Adipocyte (in vitro differentiated cells): ENCODE measurements at places on chromosomes 2 and 18.

- DNase-seq: peak; percentile 64
These were observed 31.6 kb upstream of the CASP10 start for GRCh38 chr2:201151127-201151981.

- DNase-seq: no peak
These were observed 2.8 kb upstream of the WNT10A start for GRCh38 chr2:218877891-218878290.

DNA sequence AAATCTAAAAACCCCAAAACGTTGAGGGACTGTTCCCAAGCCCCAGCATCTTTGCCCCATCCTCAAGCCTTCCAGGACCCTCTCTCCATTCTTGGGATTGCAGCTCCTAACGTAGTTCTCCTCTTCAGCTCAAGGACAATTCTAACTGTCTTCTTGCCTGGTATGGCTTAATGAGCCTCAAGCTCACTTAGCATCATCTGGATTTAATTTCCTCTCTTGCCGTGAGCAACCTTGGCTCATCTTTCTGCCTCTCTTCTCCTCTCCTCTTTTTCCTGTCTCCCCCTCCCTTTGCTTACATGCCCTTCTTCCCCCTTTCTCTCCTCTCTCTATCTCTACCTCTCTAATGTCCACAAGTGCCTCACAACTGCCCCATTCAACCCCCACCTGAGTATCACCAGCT is 44.2 kb downstream of the TACR1 start:
- DNase-seq: peak; percentile 39

DNA sequence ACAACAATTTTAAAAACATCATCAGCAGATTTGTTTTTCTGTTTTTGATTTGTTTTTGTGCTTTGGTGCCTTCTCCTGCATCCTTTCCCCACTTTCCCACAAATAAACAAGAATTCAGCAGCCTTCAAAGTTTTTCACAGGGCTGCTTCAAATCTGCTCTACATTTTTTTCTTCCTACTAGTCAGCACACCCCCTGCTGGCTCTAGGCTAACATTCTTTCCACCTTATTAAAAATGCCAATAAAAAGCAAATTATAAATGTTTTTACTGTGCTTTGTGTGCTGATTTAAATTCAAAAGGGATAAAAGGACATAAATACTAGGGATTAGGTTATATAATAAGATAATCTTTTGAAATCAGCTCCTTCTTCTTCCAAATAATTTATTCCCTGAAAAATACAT is 6.2 kb upstream of the CNTNAP5 start:
- no peak for DNase-seq

- no peak for DNase-seq
These were observed 100.9 kb downstream of the PID1 start for GRCh38 chr2:229170171-229170570.

GRCh38 chr18:43964666-43965065 is 687.4 kb upstream of the SYT4 start:
- no peak for DNase-seq

DNA sequence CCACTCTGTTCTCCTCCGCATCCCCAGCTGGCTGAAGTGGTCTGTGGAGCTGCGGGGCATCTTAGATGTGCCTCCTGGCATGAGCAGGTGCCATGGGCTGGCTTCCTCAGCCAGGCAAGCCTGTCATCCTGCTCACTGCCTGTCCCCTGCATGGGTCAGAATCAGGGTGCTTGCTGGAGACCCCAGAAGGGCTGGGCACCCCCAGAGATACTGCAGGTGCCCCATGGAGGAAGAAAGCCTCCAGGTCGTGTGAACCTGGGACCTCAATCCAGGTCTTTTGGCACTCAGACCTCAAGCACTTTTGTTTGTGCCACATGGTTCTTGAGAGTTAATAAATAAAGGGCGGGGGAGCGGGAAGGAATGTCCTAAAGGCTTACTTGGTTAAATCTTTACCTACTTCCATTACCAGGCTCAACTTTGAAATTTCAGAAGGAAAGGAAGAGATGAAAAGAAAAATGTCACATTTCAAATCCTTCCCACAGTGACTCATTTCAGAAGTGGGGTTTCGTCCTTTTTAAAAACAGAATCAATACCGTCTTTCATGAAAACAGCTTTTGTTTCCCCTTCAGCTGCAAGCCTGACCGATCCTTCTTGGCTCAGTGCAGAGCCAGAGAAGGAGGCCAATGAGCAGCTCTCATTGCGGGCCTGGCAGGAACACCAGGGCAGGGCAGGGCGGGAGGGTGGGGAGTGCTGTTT is 69.9 kb downstream of the RHOB start:
- no peak for DNase-seq

- no peak for DNase-seq
These were observed 21.6 kb downstream of the DSG4 start for GRCh38 chr18:31398191-31398590.
